Iris pigment epithelial cell (primary cell): ENCODE measurements at places on chromosomes 5 and 9.

- DNase-seq, result no peak
Measured at GRCh38 chr5:13809921-13810320, 134.6 kb downstream of the DNAH5 start.

DNA sequence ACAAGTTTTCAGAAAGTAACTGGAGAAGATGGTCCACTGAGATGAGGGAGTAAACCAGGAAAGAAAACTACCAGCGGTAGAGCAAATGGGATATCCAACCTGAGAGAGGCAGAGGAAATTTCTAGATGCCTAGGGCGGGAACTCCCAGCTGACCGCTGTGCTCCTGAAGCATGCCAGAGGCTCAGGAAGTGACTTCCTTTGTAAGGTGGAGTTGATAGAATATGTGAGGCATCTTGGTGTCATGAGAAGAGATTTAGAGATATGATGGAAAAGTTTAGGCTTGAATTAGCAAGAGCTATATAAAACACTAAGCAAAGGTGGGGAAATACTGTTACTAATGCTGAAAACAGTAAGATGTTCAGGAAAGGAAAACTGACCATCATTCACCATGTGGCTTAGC is 124.1 kb downstream of the C9orf152 start:
- DNase-seq, result no peak

- peak; percentile 57 for DNase-seq
Measured at GRCh38 chr5:81852291-81853029, 101.6 kb upstream of the SSBP2 start.

DNA sequence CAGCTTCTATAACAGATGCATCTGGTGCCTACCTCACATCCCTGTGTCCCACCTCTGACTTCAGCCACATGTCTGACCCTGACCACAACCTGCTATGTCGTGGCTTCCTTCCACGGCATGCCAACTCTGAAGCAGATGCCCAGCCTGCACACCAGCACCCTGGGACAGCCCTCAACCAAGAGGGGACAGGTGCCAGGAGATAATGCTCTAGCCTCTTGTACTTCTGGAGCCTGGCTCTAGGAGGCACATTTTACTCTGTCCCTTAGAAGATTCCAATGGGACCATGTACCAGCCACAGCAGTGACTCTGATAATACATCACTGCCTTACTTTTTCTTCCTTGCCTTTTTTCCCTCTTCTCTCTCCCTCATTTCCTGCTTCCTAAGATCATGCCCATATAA is 51.4 kb downstream of the EBF1 start:
- no peak for DNase-seq

GRCh38 chr5:151214614-151215545 is 9.0 kb downstream of the CCDC69 start:
- DNase-seq, result no peak

DNA sequence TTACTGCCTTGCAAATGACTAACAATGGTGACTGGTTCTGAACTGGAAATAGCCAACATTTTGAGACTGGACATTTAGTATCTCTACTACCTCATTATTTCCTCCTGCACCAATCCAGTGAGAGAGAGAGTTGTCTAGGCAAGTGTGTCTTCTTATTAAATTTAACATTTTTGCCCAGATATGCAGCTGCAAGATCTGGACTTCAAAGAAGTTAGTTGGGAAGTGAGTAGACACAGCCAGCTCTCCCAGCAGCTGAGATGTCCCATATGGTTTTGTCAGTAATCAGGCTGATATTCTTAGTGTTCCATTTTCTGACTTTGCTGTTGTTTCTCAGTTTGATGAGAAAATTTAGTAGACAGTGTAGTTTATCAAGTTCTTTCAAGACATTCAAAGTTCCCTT is 1778.8 kb upstream of the CDH6 start:
- no peak for DNase-seq

DNA sequence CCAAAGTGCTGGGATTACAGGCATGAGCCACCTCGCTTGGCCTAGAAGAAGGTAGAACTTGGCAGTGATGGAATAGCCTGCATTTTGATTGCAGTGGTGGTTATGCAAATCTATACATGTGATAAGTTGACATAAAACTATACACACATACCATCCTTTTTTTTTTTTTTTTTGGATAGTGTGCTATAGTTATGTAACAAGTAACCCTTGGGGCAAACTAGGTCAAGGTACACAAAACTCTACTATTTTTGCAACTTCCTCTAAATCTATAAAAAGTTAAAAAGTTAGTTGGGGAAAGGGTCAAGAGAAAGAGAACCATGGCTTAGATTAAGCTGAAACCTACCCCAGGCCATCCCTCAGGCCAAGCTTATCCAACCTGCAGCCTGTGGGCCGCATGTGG is 11.1 kb downstream of the TRIM14 start:
- no peak for DNase-seq

- DNase-seq, result no peak
Measured at GRCh38 chr9:93686127-93686879, 109.9 kb downstream of the PHF2 start.

DNA sequence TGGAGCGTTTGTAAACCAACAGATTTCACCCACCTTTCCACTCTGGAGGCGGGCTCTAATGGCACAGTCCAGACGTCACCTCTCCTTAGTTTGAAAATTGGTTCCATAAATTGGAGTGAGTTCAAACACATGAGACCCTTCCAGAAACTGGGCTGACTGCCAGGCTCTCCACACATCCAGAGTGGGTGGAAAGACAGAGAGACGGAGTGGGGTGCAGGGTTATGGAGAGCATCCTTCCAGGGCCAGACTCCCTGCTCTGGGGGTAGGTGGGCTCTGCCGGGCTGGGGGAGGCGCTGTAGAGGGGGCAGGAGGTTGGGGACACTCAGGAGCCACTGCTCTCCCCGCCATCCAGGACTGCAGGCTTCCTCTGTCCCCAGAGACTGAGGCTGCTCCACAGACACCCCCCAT is 104.7 kb upstream of the PHYKPL start:
- DNase-seq, result no peak

- no peak for DNase-seq
Measured at GRCh38 chr9:37248651-37249163, 128.3 kb downstream of the ZCCHC7 start.

GRCh38 chr5:115977988-115978387 is 15.7 kb downstream of the LVRN start:
- peak; percentile 90 for DNase-seq

DNA sequence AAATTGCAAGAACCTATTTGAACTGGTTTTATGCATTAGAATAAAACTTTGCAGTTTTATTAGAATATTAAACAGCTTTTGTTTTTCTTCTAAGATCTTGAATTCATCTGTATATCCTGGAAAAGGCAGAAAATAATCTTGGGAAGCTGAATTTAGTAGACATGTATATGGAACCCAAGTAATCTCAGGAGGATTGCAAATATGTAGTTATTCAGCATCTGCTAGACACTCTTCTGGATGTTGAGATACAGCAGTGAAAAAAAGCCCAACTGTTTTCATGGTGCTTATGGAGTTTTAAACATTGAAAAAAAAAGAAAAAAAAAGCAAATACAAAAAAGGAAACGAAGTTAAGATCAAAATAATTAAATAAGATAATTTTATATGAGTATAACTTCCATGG is 922.2 kb upstream of the SEMA6A start:
- no peak for DNase-seq

DNA sequence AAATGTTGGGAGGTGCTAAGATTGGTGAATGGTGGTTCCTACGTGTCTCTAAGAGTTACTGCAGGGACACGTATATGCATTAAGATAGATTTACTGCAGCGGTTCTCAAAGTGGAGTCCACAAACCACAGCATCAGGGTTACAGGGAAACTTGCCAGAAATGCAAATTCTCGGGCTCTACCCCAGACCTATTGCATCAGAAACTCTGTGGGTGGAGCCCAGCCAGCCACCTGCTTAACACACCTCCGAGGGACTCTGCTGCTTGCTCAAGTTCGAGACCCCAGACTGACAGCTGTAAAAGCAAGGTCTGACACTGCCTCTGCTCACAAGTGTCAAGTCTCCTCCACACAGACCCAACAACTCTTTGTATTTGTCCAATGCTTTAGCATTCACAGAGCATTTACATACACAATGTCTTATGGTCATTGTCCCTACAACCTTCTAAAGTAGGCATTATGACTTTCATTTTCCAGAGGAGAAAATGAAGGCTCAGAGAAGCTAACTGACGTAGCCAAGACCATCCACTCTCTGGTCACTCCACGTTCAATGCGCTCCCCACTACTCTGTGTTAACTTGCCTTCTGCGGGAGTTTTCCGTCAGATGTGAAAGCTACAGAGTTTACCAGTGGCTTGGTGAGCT is 48.8 kb downstream of the HSD17B3 start:
- DNase-seq, result no peak

DNA sequence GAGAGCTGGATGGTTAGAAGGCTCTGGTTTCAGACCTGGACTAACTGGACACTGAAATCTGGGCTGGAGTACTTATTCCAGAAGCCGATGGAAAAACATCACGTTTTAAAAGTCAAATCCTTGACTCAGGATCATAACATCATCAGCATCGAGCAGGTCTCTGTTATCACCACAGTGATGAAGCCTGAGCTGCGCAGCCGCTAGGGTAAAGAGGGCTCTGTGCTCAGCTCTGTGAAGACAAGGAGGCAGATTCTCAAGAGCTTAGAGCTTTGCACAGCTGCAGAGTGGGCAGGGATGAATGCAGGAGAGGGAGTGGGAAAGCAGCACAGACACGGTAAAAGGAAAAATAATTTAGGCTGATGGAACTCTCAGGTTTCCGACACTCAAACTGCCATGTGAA is 208.8 kb upstream of the TAS2R1 start:
- no peak for DNase-seq

GRCh38 chr9:128809036-128809599 is 9.2 kb upstream of the ENDOG start:
- DNase-seq, result no peak

- DNase-seq, result no peak
Measured at GRCh38 chr9:93905473-93906133, 49.6 kb downstream of the BARX1 start.

DNA sequence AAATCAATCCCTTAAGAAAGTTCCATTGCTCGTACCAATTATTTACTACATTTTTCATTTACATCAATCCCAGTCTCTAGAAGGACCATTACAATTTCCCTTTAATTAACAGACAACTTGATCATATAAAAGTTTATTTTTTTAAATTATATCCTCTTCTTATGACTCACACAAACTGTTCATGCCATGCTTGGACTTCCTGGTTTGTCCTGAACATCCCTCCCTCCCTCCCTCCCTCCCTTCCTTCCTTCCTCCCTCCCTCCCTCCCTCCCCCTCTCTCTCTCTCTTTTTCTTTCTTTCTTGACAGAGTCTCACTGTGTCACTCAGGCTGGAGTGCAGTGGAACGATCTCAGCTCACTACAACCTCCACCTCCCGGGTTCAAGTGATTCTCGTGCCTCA is 11.6 kb upstream of the CLTB start:
- DNase-seq, result no peak

DNA sequence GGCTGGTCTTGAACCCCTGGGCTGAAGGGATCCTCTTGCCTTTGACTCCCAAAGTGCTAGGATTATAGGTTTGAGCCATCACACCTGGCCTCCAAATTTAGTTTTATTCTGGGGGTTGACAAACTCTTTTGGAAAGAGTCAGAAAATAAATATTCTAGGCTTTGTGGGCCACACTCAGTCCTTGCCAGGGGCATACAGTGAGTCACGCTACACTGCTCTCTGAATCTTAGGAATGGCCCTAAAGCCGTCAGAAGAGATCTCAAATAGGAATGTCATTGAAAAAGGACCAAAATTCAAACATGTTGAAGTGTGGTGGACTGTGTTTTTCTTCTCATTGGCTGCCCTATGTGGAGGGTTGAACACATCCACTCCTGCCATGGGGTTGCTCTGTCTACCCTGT is 127.7 kb upstream of the BASP1 start:
- DNase-seq, result no peak

GRCh38 chr5:79261897-79262296 is 26.0 kb downstream of the JMY start:
- no peak for DNase-seq

- DNase-seq, result no peak
Measured at GRCh38 chr5:159641371-159642039, 274.8 kb upstream of the ADRA1B start.

DNA sequence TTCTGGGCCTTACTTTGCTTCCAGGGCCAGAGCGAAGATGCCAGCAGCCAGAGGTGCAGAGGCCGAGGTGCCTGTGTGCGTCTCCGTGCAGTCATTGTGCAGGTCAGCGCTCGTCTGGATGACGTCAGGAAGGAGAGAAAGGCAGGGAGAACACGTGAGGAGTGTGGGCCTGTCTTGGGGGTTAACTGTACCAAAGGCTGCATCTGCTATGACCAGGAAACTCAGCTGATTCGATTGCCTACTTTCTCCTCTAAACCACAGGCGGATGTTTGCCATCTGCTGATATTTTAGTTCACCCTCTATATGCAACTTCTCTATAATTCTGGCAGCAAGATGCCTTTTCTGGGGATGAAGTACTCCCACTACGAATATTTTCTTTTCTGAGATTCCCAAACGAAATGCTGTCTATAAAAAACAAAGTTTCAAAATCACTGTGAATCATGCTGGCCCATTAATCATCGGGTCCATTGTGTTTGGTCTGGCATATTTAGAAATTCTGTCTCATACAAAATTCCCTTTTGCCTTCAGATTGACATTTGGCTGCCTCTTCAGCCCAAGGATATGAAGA is 24.8 kb downstream of the PCSK1 start:
- peak; percentile 89 for DNase-seq

DNA sequence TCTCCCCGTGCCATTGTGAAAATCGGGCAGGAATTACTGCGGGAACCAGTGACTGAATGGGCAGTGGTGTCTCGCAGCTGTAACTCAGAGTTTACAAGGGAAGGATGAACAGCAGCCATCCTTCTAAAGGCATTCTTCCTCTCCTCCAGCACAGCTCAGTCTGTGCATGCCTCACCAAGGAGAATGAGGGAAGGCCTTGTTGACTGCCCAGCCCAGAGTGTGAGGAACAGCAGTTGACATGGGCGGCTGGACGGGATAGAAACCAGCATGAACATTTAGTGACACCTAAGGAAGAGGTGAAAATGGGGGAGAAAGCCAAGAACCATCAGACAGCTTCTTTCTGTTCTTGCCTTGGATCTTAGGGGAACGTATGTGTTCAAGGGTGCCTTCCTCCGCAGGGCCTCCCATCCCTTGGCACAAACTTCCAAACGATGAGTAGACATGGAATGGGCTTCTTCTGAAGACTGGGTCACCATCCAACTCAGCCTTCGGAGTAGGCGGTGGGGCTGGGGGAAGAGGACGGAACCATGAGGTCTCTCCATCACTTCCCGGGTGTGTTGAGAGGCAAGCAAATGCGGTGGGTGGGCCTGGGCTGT is 887 bp upstream of the PDE8B start:
- no peak for DNase-seq

DNA sequence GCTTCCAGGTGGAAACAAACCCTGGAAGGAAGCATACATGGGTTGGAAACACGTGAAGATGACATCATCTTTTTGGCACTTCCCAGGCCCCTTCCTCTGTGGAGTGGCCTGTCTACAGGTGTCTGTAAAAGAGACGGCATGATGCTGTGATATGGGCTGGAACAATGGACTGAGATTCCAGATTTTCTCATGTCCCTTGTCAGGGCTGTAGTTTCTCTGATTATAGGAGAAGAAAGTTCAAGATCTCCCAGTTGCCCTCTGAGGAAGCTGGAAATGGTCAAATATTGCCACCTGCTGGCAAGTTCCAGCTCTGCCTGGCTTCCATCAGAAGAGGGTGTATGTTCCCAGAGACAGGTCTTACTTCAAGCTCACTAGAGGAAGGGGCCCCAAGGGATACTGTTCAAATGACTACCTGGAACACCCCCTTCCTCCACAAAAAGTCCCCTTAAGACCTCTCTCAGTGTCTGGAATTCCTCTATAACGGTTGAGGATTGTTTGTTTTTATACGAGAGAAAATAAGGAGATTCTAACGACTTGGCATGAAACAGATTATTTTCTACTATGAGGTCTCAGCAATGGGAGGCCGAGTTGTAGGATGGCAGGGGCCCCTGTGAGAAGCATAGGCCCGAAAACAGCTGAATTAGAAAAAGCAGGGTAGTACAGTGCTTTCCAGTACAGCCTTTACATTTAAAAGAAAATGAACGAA is 7.3 kb upstream of the ANXA6 start:
- peak; percentile 76 for DNase-seq
